Subcutaneous preadipocyte (primary cell): ENCODE measurements at places on chromosomes 13 and 19. TPM values are rescaled to one million over a fixed set of nuclear protein-coding genes. Genes with fewer than 3 reads are reported as not detected.

The TMEM238 gene
- total RNA-seq: not detected in 2 replicates

The FBXO17 gene
- 24.3 and 30.7 TPM in 2 replicates for total RNA-seq

The SIGLEC8 gene
- not detected in 2 replicates for total RNA-seq

The HNRNPUL1 gene
- total RNA-seq: 97.0 and 146 TPM in 2 replicates

The KRTDAP gene
- not detected in 2 replicates for total RNA-seq

The CD22 gene
- 1.4 TPM in 1 of 2 replicates, not detected in the other for total RNA-seq

The DAND5 gene
- not detected in 2 replicates for total RNA-seq

The KISS1R gene
- not detected in 2 replicates for total RNA-seq

The IRGC gene
- not detected in 2 replicates for total RNA-seq

The CEACAM3 gene
- not detected in 2 replicates for total RNA-seq

The CYP2F1 gene
- total RNA-seq: not detected in 2 replicates

The IGSF23 gene
- total RNA-seq: not detected in 2 replicates

The TNFSF13B gene
- 1.2 and 3.3 TPM in 2 replicates for total RNA-seq

The TMEM221 gene
- total RNA-seq: not detected in 2 replicates

The PABPC3 gene
- under 0.01 TPM in 2 replicates for total RNA-seq
